NCI-H345 (cell line): ENCODE measurements at places on chromosomes 4 and X.
A peak's percentile ranks its signal among the peaks of the same experiment; 100 is the strongest.

DNA sequence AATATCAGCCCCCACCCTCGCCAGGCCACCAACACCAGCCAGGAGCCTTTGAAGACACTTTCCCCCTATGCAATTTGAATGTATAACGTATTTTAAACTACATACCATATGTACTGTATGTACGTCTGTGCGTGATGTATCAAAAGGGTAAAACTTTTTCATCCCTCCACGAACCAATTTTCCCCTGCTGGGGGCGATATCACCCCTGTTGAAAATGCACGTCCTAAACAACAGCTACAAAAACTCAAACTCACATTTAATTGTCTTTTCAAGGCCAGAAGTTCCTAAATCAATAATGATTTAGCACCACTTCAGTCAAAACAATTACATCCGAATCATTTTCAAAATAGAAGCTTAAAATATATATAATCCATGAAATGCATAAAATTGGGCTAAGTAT lies 1.4 kb downstream of the VEGFD start:
- no peak for DNase-seq

DNA sequence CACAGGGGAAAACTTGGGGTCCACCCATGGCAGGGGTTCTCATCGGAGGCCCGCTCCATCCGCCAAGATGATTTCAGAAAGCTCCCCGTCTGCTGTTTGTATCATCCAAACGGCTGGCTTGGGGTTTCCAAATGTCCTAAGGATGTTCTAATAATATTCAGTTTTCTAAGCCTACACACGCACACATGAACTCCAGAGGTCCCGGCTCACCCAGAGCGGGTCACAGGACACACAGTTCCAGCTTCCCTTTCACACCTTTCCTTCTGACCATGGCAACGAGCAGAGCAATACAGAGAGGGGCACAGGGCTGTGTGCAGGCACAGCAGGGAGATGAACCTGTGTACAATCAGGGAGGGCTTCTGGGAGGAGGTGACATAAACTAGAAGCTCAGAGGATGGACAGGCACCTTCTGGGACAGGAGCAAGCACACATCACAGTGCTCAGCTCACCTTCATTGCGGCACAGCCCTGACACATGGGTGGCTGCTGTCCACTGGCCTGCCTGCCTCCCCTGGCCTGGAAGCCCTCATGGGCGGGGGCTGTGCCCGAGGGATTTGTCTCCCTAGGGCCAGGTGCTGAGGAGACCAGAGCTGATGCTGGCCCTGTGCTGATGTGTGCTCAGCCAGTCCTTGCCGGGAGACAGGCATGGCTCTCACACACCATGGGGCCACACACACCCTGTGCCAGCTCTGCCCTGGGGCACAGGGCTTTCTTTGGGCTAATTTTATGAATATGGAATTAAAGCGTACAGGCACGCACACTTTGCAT lies 44.8 kb downstream of the ABLIM2 start:
- no peak for DNase-seq

DNA sequence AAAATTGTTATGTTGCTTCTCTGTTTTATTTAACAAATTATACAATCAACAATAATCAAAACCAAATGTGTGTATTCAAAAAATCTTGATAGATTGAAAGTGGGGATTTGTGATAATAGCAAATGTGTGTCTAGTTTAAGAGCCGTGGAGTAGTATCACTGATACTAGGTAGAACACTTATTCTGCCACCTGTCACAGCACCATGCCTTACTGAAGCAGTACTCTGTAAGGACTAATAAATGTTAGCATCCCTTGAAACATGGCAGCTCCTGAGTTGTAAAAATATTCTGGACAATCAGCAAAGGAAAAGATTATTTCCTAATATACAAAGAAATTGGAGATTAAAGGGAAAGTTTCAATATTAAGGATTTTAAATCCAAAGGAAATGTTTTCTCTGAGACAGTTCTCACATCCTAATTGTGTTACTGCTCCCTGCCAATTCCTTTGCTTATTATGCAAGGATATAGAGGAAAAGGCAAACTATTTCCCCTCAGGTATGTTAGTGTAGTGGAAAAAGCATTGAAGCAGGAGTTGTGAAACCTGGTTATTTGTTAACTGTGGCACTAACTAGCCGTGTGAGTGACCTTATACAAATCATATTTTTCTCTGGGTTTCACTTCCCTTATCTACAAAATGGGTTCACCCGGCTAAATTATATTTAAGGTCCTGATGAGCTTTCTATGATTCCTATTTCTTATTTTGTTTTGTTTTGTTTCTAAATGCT lies 303.1 kb downstream of the ARHGAP24 start:
- no peak for DNase-seq

GRCh38 chrX:132467026-132467425 lies 21.8 kb downstream of the MBNL3 start:
- DNase-seq: no peak

DNA sequence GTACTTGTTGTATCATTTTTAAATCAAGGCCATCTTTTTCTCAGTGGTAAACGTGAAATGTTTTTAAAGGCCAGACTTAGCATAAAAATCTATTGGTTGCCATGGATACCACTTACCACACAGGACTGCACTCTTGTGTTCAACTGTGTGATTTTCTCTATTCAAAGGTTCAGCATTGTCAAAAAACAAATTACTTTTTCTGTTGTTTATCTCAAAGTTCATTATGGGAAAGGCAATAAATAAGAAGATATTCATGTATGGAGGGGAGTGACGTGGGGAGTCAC lies 231.0 kb upstream of the GATB start:
- no peak for DNase-seq

DNA sequence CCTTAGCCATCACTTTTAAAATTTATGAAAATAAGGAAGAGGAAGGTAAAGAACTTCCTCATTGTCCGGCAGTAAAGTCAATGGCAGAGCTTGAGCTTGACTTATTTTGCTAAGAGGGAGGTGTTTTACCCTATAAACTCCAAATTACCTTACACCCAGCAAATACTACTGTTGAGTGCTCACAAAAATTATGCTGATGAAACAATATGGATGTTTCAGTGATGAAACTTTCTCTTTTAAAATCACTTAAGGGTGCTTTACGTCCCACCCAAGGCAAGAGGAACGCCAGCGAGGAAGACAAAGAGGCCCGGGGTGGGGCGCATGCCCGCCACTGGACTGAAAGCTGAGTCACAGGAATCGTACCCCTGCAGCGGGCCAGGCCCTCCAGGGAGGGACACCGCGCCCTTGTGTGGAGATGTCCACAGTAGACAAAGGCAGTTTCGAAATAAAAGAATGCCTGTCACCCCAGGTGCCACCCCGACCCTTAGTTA lies 560 bp upstream of the TMSB4X start:
- peak; percentile 39 for DNase-seq

DNA sequence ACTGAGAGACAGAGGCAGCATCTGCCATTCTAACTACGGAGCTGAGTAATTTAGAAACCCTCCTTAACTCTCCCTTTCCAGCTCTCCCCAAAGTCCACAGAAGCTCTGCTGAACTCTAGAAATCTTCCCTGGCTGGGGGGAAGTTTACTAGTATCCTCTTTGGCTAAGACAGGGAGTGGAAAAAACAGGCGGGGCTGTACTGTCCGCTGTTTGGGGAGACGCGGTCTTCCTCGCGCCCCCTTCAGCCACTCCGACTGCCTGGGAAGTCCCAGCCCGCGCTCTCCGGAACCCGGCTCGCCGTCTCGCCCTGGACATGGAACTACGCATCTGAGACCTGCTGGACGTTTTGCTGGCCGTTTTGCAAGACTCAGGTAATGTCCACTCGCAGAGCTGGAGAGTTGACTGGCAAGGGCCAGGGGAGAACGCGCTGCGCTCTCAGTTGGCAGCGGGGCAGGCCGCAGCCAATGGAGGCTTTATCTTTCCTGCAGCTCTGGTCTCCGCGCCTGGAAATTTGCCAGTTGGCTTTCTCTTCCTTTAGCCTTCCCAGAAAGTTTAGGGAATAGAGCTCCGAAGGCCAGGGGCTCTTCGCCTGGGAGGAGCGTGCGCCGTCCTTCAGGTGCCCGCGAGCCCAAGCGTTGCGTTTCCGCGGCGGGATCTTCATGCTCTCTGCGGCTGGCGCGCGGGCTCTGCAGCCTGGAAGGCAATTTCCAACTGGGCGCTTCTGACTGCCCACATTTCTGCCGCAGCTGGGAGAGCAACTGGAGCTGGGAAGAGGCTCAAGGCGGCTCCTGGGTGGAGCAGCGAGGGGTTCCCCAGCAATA lies 892 bp downstream of the IL1RAPL2 start:
- DNase-seq: no peak

GRCh38 chr4:10346023-10346422 lies 111.2 kb downstream of the ZNF518B start:
- DNase-seq: no peak

DNA sequence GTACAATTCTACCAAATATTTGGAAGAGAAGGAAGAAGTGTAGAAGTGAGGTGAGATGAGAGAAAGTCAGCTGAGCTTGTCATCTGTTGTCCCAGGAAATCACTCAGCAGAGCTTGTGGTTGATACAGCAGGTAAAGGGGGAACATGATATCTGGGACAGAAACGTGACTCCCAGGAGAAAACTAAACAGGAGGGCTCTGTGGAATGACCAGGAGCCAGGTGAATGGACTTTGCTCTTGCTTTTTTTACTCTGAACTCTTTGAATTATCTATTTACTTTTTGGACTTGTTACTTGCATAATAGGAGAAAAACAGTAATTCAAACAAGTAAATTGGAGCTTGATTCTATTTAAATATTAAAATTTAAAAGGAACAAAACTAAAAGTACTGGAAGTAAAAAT lies 555.6 kb upstream of the FRG1 start:
- DNase-seq: no peak

GRCh38 chr4:150327262-150327780 lies 249.1 kb downstream of the DCLK2 start:
- no peak for DNase-seq

DNA sequence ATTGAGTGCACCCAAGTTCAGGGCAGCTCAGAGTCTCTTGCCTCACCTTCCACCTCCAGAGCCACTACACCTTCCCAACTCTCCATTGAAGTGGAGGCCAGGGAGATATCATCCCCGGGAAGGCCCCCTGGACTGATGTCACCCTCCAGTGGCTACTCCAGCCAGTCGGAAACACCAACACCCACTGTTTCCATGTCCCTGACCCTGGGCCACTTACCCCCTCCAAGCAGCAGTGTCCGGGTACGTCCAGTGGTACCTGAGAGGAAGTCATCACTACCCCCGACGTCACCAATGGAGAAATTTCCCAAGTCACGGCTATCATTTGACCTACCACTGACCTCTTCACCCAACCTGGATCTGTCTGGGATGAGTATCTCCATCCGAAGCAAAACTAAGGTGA lies 7.8 kb upstream of the RTL5 start:
- DNase-seq: no peak

DNA sequence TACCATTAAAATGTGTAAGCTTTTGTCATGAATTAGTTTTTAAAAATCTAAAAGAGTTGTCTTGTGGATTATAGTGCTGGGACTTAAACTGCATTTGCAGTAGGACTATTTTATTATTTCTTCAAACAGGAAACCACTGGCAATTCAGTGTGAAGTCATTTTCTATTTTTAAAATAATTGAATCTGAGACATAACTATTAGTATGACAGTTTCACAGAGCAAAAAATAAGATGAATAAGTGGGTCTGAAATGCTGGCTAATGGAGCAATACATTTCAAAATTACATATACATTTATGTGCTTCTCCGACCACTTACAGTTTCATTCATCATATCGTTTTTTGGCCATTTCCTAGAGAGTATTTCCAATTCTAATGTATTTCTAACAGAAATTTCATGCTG lies 75.3 kb upstream of the RAPGEF2 start:
- no peak for DNase-seq

DNA sequence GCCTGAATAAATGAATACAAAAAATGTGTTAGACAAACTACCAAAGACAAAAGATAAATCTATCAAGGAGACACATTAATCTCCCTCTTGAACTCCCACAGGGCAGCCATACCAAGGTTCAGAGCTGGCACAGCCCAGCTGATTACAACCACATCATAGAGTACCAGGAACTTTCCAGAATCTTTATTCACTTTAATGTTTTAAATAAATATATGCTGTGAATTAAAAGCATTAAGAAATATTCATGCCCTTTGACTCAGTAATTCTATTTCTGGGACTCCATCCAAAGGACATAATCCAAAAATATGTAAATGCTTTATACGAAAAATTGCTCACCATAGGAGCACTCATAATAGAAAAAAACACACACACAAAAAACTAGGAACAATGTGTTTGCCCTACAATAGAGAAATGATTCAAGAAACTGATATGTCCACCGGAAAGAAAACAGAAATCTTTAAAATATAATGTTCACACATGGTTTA lies 126.0 kb downstream of the LDB2 start:
- no peak for DNase-seq

DNA sequence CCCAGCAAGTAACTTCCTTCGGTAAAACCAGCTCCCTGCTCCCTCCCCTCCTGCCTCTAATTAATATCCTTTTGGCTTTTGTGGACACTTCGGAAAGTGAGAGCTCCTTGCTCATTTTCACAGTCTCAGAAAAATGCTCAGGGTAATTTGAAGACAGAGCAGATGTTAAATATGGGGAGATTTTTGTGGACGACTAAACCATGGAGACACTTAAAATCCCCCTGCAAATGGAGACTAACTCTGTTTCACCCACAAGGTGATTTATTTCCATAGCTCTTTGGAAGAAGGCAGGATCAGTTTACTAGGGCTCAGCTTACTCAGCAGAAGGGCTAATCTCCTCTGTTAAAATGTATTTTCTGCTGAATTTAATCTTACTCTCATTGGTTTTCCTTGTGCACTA lies 12.2 kb upstream of the AMOT start:
- no peak for DNase-seq

- DNase-seq: peak; percentile 74
Observed at GRCh38 chrX:47232803-47233332, at the start of gene USP11. Gene USP11 (plus strand): TSS chrX:47233009. CDS start chrX:47233044, 35 bp downstream.

DNA sequence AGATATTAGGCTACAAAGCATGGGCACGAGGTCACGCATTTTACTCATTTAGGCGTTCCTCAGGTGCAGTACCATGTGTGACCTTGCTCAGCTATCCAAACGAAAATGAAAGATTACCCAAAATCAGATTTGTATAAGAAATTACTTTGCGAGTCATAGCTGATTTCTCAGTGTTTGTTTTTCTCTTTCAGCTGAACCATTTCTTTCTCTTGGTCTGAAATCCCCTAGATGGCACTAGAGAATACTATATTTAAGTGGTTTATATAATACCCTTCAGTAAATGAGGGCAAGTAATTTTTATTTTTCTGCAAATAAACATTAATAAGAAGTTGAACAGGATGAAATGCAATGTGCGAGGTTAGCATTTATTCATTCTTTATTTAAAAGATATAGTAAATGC lies 496.6 kb downstream of the STIM2 start:
- DNase-seq: peak; percentile 0
